ENCODE measurements at places on chromosomes 3 and 15.
A peak's percentile ranks its signal among the peaks of the same experiment; 100 is the strongest.

GRCh38 chr3:119145500-119146167, at the start of gene TEX55:
Gene TEX55, plus strand, starts transcription at chr3:119146165. Its CDS starts 25 bp downstream, at chr3:119146190.
- DNase-seq, result no peak

- DNase-seq, result no peak
Measured at GRCh38 chr3:132332082-132332481, 14.9 kb downstream of the ACP3 start.

- no peak for DNase-seq
Measured at GRCh38 chr3:37321377-37321781, 147.0 kb upstream of the LRRFIP2 start.

- DNase-seq, result no peak
Measured at GRCh38 chr3:43104660-43105595, 951 bp downstream of the POMGNT2 start.

DNA sequence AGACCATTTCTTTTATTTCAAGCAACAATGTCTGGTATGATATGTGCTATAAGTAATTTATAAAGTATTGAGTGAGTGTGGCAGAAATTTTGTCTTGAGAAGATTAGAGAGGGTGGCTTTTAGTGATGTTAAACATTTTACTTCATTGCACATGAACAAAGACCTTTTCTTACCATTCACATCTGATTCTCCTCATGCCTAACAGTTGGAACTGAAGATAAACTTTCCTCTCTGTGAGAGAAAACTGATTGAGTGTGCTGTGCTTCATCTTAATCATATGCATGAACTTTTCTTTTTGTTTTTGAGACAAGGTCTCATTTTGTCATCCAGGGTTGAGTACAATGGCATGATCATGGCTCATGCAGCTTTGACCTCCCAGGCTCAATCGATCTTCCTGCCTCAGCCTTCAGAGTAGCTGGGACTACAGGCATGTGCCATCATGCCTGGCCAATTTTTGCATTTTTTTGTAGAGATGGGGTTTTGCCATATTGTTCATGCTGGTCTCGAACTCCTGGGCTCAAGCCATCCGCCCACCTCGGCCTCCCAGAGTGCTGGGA, 377.7 kb upstream of the GOLIM4 start:
- DNase-seq, result no peak

DNA sequence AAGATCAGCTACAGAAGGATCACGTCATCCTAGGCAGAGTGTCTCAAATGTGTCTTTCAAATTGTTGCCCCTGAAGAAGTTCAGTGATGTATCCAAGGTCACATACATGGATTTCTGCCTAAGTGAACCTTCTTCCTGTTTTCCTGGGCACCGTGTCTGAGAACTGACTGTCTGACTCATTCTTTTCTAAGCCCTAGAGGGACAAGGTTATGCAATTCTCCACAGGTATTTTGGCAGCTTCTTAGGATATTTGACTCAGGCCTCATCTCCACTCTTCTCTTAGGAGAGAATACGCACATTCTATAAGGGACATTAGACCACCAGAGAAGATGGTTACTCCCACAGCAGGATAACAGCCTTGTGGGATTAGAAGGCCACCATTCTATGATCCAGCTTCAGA, 391.9 kb upstream of the THBS1 start:
- DNase-seq, result peak; percentile 51

DNA sequence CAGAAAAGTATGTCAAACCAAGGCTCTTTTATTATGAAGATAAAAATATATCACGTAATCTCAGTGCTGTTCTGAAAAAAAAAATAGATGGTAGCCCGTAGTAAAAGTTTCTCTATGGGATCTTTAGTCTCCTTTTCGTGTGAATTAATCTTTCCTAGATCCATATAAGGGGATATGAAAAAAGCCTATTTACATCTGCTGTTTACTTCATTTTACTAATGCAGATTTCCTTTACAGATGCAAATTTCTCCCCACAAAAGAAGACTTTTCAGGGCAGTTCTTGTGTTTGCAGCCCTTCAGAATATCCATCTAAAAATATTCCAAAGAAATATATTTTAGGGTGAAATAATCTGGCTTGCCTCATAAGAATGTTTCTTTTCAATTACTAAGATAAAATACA, 1291.7 kb downstream of the ROBO1 start:
- no peak for DNase-seq

DNA sequence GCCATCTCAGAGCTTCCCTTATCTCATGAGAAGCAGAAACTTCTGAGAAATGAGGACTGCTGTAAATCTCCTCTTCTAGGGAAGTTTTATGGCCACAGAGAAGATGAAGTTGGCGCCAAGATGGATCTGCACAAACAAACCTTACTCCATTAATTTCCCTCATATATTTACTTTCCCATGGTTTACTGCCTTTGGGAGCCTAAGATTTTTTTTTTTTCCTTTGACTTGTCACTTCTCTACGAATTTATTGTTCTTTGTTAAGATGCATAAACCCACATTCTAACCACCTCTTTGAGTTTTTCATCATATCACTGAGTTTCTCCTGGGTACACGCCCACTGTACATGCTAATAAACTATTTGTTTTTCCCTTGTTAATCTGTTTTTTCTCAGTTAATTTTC, 21.5 kb upstream of the NPTN start:
- no peak for DNase-seq

DNA sequence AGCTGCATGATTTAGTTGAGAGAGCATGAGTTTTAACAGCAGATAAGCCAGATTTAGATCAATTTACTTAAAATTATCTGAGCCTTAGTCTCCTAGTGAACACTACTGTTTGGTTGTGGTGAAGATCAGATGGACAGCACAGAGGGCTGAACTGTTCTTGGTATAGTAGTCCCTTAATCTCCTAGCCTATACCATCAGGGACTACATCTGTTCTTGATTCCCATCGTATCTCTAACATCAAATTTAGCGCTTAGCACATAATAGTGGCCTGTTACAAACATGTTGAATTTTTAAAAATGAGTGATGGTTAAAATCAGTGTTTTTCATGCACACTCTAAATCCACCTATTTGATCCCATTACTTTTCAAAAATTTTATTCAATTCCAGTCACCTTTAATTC, 507.7 kb downstream of the GRM7 start:
- no peak for DNase-seq

- no peak for DNase-seq
Measured at GRCh38 chr3:90221900-90222299, 1114.5 kb downstream of the EPHA3 start.

DNA sequence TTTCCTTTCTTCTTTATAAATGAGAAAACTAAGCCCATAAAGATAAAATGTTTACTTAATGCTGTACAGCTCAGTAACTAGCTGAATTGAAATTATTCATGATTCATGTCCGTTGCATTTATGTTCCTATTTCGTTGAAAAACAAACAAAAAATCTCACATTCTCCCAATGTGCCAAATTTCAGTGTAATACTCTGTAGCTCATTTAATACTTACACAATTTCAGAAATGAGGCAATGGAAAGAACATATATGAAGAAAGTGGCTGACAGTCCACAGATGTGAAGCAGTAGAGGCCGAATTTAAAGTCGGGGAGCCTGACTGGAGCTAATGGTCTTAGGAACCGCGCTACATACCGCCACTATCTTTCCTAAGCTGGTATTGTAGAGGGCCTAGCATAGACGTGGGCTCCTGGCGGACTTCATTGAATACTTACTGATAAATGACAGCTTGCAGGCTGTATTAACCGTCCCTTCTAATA, 651 bp downstream of the PLSCR2 start:
- no peak for DNase-seq

DNA sequence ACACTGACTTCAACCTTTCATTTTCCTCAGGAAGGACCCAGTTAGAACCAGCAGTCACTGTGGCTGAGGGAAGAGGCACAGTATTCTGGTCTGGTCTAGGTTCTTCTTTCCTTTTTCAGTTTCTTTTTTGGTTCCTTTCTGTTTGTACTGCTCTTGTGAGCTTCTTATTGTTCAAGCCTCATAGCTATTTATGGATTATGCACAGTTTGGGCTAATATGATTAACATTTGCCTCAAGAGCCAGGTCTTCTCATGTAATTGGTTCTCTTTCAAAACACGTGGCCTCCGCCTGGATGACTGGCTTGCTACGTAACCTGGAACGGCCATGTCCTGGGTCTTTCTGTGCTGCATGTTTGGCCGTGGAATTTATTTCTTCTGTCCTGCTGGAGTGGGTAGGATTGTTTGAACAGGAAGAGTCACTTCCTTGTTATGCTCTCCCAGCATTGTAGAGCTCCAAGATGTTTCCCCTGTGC, 43.3 kb downstream of the RBMS3 start:
- DNase-seq, result peak; percentile 47

DNA sequence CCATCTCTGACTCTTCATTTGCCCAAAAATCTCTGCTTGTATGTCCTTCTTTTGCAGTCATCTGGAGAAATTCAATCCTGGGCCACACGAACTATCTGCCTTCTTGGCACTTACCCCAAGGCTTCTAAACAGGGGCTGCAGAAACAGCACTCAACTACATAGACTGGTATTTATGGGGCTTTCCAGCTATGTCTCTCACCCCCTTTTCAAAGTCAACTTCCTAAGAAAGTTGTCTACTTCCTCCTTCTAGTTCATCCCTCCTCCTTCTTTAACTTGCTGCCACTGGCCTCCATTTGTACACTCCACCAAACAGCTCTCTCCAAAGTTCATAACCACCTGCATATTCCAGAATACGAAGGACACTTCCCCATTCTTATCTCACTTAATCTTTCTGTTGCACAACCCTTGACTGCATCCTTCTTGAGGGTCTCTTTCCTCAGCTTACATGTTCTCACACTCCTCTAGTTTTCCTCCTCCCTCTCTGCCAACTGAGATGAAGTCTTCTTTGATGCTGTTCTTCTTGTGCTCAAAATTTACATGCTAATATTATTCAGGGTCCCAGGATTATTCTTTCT, 55.2 kb downstream of the PLD1 start:
- DNase-seq, result no peak

GRCh38 chr3:186798239-186798874, 7.9 kb downstream of the RFC4 start:
- DNase-seq, result no peak

DNA sequence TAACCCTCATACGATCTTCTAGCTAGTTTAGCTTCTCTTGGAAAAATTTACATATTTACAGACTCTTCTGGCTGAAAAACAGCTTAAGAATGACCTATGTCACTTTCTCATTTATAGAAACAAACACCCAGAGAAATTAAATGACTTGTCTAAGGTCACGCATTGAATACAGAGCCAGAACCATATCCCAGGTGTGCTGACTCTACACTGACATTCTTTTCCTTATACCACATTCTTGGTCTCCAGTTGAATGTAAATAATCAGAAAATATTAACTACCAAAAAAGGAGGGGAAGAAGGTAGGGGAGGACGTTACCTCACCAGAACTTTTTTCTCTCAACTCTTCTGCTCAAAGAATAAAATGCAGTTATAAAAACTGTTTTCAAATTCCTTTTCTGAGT, 95.0 kb downstream of the THRB start:
- DNase-seq, result no peak

GRCh38 chr15:101675015-101675414, 22.8 kb upstream of the TM2D3 start:
- DNase-seq, result no peak

- DNase-seq, result no peak
Measured at GRCh38 chr3:115401298-115401697, 222.0 kb upstream of the GAP43 start.

DNA sequence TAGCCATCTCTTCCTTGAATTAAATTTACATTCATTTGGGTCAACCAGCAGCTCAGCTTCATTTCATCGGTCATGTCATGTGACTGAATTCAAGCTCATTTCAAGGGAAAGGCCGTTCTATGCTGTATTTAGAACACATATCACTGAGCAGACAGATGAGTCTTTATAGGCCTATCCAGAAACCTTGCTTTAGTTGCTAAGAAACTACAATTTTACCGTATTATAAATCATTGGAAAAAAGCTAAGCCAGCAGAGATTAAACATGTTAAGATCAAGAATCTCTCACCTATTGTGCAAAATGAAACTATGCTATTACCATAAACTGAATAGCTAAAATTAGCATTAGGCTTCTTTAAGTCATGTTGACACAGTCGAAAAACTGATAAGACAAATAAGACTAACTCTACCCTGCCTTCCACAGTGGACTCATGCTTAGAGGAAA, 2.2 kb downstream of the NPTN start:
- no peak for DNase-seq

- DNase-seq, result no peak
Measured at GRCh38 chr15:39302936-39303335, 277.9 kb upstream of the THBS1 start.

- DNase-seq, result no peak
Measured at GRCh38 chr3:33826688-33827087, 28.3 kb downstream of the PDCD6IP start.

DNA sequence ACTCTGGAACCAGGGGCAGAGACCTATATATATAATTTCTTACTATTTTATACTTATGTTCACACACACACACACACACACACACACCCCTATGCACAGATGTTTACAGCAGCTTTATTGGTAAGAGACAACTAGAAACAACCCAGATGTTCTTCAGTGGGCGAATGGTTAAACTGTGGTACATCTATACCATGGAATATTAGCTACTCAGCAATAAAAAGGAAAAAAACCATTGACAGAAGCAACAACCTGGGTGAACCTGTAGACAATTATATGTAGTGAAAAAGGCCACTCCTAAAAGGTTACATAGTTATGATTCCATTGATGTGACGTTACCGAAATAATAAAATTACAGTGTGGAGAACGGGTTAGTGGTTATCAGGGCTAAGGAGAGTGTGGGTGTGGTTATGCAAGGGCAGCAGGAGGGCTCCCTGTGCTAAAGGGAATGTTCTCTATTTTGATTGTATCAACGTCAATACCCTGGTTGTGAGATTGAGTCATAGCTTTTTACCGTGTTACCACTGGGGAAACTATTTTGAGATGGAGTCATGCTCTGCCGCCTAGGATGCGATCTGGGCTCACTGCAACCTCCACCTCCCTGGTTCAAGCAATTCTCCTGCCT, 85.5 kb downstream of the FLNB start:
- DNase-seq, result no peak
